Ascending aorta (tissue), 2 donors: ENCODE measurements at places on chromosomes 4 and X.

DNA sequence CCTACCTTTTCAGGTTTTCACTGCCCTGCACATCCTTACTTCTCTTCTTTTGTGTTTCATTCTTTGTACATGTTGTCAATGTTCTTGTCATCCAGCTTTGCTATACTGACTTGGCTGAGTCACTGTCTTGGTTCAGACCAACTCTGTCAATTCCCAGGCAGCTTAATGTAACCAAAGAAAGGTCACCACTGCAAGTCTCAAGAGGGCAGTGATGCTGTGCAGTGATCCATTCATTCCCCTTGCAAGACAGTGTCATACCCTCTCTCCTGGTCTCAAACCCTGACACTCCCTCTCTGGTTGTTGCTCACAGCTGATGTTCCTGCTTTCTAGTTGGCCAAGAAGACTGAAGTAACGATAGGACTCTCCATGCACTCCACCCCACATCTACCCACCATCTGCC lies 17.5 kb downstream of the RAB39B start:
- no peak for DNase-seq

GRCh38 chr4:64777286-64777685 lies 368.0 kb upstream of the TECRL start:
- no peak for DNase-seq

GRCh38 chr4:84099599-84099998 lies 399.5 kb downstream of the NKX6-1 start:
- no peak for DNase-seq

GRCh38 chr4:180179146-180179545 lies 2064.1 kb upstream of the TENM3 start:
- DNase-seq, result no peak

GRCh38 chr4:120525106-120525505 lies 397.4 kb downstream of the PRDM5 start:
- DNase-seq, result no peak

DNA sequence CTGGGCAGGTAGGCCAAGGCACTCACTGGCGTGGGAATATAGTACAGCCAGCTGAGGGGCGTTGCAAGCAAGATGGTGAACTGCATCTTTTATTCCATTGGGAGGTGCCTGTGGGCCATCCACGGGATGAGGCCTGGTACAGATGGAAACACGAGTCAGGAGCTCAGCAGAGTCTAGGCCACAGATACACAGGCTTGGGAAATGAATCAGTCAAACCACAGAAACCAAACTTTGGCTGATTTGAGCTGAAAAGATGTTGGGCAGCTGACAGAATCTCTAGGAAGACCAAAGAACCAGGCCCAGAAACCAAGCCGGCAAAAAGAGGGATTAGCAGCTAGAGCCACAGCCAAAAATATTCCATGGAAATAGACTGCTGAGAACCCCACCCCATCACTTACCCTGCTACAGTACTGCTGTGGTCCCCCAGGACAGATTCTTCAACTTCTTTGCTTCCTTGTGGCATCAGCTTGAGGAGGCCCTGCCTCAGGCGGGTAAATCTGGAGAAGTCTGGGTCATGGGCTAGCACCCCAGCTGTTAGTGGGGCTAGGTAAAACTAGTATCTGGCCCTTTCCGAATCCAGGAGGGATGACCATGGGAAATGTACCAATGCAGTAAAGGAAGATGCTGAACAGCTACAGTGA lies 75.4 kb downstream of the TMEM131L start:
- DNase-seq, result no peak
